ENCODE measurements at places on chromosomes 13 and 19.

DNA sequence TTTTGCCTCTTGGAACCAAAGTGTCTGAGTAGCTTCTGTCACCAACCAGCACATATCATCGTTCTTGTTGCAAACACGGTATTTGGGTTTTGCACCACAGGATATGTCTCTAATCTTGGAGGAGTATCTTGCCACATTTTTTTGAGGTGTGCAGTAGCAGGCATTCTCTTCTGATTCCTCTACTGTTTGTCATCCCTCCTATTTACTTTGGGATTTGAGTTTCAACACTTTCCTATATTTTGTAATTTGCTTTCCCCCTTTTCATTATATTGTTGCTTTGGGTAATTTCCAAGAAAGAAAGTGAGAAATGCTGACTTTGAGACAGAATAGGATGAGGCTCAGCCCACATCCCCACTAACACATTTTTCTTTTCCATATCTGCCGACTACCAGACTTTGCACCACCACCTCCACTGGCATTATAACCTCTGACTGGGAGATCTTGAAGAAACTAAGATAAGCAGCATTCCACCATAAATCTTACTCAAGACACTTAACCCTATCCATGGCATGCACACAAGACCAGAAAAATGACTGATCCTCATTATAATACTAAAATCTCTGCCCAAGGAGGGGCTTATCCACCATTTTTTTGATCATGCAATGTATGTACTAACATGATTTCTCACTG lies 12.0 kb upstream of the DZIP1 start:
- DNase-seq = no peak

- DNase-seq = no peak
Measured at GRCh38 chr13:29908416-29909080, 58.1 kb upstream of the UBL3 start.

DNA sequence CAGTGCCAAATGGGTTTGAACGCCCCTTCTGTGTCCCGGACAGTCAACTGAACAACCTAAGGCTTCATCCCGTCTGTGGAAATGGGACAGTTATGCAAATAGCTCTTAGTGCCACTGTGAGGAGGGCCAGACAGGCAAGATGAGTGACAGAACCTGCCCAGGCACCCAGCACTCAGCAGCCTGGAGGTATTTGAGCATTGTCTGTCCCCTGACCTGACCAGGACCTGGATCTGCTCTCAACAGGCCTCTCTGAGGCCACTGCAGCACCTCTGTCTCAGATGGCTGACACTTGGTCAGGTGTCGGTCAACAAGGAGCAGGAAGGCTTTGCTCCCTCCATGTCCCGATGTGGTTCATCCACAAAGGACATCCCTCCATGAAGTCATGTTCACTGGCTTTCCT lies 67.9 kb downstream of the CCDC70 start:
- DNase-seq = no peak

DNA sequence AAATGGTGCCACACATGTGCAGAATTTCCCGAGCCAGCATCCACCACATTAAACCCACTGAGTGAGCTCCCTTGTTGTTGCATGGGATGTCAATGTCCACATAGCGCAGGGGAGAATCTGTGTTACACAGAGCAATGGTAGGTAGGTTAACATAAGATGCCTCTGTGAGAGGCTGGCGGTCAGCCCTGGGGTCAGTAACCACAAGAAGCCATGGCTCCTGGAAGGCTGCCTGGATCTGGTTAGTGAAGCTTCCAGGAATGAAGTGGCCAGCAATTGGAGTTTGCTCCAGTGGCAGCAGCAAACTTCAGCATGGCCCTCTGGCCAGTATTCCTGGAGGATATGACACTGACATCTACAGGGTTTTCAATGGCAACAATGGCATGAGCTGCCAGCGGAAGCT lies 37.0 kb upstream of the PCDH9 start:
- DNase-seq = no peak

- no peak for DNase-seq
Measured at GRCh38 chr19:39166571-39167391, 30.0 kb upstream of the NCCRP1 start.

DNA sequence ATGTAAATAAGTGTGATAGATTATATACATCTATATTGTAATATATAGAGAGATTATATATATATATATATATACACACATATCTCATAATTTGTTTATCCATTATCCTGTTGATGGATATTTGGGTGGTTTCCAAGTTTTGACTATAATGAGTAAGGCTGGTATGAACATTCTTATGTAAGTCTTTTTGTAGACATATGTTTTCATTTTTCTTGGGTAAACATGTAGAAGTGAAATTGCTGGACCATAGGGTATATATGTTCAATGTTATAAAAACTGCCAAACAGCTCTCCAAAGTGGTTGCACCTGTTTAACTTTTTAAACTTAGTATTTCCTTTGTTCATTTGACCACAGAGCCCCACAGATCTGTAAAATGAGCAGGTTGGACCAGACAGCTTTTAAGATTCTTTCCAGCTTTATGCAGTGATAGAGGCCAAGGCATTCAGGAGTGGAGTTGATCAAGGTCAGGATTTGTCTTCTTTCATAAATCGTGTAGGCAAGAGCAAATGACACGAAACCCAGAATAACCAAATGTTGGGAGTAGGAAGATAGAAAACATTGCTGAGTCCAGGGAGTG lies 21.7 kb upstream of the KATNAL1 start:
- no peak for DNase-seq

- DNase-seq = no peak
Measured at GRCh38 chr13:68748038-68748437, 1359.6 kb upstream of the ATXN8OS start.

- peak; percentile 48 for DNase-seq
Measured at GRCh38 chr19:6464070-6464873, at the start of gene CRB3. CRB3 (plus strand) TSS chr19:6464271; CDS start chr19:6464702, 431 bp downstream.

- DNase-seq = peak; percentile 64
Measured at GRCh38 chr19:40221858-40222619, 3.9 kb upstream of the TTC9B start.

DNA sequence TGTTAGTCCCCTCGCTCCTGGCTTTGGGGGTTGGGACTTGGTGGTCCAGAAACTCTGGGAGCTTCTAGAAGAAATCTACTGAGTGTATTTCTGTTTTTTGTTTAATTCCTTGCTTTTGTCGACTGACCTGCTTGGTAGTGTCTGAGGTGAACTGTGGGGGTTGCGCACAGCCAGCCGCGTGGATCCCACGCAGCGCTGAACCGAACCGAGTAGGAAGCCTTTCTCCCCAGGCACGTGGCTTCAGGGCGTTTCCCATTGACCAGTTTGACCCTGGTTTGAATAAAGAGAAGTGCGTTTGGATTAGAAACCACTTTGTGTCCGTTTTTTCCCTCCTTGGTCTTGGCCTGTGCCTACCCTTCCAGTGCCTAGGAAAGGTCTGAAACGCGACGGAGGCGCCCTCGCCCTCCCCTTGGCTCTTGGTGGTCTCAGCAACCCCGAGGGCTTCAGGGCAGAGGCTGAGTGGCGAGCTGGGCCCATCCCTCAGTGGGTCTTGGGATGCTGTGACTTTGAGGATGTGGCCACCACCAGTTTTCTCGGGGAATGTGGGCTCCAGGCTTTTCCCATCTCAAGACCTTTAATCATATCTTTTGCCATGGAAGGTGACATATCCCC lies 2.7 kb upstream of the RPS15 start:
- no peak for DNase-seq

DNA sequence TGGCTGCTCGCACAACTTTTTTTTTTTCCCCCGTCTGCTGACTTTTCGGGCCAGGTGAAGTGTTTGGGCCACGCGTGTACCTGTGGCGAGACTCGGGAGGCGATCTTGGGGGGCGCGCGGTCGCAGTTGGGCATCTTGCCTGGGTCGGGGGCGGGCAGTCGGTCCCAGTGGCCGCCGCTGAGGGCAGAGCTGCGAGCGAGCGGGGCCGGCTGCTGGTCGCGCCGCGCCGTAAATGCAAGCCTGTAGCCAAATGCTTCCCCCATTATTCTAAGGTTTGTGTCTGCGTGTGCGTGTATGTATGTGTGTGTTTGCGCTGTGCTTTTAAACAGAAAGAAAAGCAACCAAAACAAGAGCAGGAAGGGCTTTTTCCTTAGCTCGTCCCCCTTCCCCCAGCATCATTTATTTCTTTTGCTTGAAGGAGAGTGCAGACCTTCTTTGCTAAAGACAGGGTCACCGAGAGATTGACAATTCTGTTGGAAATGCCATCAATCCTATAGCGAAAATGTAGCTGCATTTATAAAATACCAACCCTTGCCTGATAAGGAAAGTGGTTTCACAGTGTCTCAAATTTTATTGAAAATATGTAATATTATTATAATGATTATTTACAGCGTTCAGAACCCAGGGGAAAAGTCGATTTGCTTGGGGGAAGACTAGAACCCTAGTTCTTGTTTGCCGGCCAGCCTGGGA lies 143.2 kb upstream of the ZNF536 start:
- no peak for DNase-seq

- peak; percentile 63 for DNase-seq
Measured at GRCh38 chr19:41753936-41754529, 1.3 kb upstream of the CEACAM6 start.

GRCh38 chr13:50322006-50322405 lies 306.8 kb downstream of the KCNRG start:
- no peak for DNase-seq

- no peak for DNase-seq
Measured at GRCh38 chr13:38325426-38325825, 24.2 kb upstream of the UFM1 start.

DNA sequence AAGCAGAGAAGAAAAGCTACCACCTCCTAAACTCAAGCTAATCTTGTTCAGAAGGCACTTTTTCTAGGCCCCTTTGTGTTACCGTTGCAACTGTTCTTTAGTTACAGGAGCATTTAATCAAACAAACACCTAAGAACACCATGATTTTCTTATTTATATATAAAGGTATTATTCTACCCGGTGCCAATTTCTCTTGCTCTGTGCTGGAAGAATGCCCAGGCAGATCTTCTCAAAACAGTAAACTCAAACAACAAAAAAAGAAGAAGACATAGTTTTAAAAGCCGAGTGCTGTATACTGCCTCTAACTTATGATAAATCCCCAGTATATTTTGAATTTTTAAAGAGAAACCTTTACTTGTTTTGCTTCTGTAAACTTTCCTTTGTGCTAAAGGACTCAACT lies 20.4 kb downstream of the SLC7A1 start:
- no peak for DNase-seq

DNA sequence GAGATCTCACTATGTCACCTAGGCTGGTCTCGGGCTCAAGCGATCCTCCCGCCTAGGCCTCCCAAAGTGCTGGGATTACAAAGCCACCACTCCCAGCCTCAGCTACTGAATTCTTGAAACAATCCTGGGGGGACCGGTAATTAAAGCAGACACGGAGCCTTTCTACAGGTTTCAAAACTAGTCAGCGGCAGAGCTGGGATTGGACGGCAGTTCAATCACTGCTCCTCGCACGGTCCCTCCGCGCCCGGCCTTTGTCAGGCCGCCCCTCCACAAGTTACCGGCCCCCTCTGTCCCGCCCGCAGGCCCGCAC lies 229 bp downstream of the BORCS8 start:
- DNase-seq = no peak

- no peak for DNase-seq
Measured at GRCh38 chr19:5250127-5250659, 90.4 kb downstream of the PTPRS start.

DNA sequence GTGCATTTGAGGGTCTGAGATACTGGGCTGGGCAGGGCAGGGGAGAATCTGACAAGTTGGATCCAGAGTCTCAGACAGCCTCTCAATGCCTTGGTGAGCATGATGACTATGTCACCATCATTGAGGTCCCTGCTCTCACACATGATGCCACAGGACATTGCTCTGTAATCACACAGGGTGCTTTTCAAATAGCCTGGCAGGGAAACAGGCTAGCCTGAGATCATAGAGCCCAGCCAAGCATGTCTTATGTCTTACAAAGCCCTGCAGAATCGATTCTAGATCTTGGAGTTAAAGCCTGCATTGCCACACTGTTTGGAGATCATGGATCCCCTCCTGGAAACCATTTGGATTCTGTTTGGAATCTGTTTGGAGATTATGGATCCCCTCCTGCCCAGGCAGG lies 5.3 kb downstream of the KCNN1 start:
- no peak for DNase-seq

- no peak for DNase-seq
Measured at GRCh38 chr19:38057959-38058690, 151.1 kb downstream of the SIPA1L3 start.

- no peak for DNase-seq
Measured at GRCh38 chr13:59538512-59538911, 625.2 kb downstream of the DIAPH3 start.

DNA sequence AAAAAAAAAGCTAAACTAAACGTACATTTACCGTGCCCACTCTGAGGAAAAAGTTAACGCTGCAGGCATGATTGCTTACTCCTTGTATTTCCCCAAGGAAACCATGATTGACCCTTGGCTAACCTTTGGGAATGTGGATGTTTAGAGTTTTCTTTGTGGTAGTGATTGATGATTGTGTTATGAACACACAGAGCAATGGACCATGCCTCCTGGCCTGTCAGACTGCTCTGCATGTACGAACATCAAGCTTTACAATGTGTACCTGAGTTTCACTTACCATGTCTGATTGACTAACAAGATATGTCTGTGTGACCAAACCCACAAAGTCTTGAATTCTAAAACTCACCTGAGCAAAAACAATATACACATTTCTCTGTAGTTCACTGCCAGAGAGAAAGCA lies 35.1 kb downstream of the MYCBP2 start:
- DNase-seq = no peak
